Hindlimb muscle (tissue), 1 donor: ENCODE measurements at places on chromosomes 1 and 21.

- DNase-seq: no peak
These were observed 11.4 kb upstream of the MRPS6 start for GRCh38 chr21:34061983-34062382.

- DNase-seq: no peak
These were observed 6.4 kb upstream of the TSPAN1 start for GRCh38 chr1:46168477-46168876.

GRCh38 chr1:56551691-56552090 is 27.7 kb downstream of the PLPP3 start:
- no peak for DNase-seq

- no peak for DNase-seq
These were observed 653 bp downstream of the FNDC10 start for GRCh38 chr1:1599030-1599934.

DNA sequence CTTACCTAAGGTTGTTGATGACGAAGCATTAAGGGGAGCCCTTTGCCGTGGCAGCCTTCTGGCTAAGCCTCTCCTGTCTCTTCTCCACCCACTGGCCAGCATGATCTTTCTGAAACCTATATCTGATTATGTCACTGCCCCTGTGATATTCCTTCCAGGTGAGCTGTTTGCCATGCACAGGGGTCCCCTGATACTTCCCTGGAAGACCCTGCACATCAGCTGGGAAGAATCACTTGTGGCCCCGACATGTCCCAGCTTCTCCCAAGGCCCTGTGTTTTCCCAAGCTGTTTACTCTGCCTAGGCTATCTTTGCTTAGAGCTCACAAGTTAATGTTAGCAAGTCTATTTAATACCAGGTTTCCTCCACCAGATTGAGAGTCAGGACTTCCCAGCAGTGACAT is 12.3 kb downstream of the RD3 start:
- no peak for DNase-seq

DNA sequence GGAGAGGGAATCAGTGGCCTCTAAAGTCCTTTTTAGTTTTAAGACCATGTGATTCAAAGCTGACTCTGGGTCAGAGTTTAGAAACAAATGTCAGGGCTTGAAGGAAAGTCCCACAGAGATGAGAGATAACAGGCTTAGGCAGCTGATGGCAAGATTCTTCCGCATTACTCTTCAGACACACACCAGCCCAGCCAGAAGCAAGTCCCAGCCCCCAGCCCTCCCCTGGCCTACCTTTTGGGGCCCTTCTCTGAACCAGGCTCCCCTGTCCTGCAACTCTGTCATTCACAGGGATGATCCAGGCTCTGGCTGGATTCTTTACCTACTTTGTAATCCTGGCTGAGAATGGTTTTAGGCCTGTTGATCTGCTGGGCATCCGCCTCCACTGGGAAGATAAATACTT is 13.1 kb upstream of the CASQ1 start:
- DNase-seq: no peak
